ENCODE measurements at places on chromosomes 7 and 10. TPM values are rescaled to one million over a fixed set of nuclear protein-coding genes. Genes with fewer than 3 reads are reported as not detected.

DNA sequence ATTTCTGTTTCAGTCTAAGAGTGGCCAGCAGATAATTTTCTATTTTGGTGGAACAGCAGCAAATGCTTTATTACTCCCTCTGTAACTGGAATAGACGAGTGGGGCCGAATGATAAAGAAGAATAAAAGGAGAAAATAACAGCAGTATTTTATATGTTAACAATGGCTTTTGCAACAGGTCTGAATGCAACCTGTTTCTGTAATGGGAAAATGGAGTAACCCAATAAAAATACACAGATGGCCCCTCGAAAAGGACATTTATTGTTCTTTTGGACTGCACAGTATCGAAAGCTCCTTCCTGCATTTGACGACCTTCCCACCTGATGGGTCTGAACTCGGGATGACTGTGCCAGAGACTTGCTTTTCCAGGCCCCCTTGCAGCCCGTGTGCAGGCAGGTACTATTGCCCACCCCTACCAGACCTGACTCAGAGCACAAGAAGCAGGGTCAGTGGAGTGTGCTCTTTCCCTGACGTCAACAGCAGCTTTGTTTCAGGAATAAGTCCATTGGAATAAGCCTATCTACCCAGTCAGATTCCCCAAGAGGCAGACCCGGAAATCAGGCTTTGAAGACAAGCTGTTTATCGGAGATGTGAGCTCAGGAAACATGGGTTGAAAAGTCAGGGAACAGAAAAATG lies 306.5 kb upstream of the NEBL start:
- no peak for DNase-seq
- no peaks in the 10 kb centered on the region for H3K4me1 ChIP-seq
- no peaks in the 10 kb centered on the region for H3K36me3 ChIP-seq
- H3K27ac ChIP-seq = no peak overlapping the region

- H3K36me3 ChIP-seq = no peaks in the 10 kb centered on the region
- no peaks in the 10 kb centered on the region for H3K27me3 ChIP-seq
- DNase-seq = no peak
- H3K4me3 ChIP-seq = no peak overlapping the region
- H3K27ac ChIP-seq = no peak overlapping the region
These were observed 17.9 kb upstream of the SERPINE1 start for GRCh38 chr7:101108961-101109360.

DNA sequence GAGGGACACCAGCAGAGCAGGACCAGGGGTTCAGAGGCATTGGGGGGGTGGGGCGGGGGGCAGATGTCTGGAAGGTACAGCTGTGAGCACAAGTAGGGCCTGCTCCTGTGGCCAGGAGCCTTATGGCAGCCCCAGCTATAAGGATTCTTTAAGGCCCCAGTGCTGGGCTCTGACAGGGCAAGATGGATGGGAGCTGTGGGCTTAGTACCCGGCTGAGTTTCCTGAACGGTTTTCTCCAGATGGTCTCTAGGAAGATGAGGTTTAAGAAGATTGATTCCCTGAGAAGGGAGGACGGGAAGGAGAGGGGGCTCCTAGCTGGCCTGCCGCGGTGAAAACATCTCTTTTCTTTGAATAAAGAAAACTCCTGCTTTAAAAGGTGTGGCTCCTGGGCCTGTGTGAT lies 30.1 kb upstream of the COMTD1 start:
- no peaks in the 10 kb centered on the region for H3K36me3 ChIP-seq
- H3K27me3 ChIP-seq = no peaks in the 10 kb centered on the region
- DNase-seq = no peak
- H3K4me1 ChIP-seq = no peaks in the 10 kb centered on the region
- H3K27ac ChIP-seq = no peak overlapping the region

- no peaks in the 10 kb centered on the region for H3K36me3 ChIP-seq
- no peak overlapping the region for H3K4me3 ChIP-seq
- no peaks in the 10 kb centered on the region for H3K4me1 ChIP-seq
- no peak for DNase-seq
- H3K27ac ChIP-seq = no peak overlapping the region
These were observed 341.1 kb downstream of the PLXDC2 start for GRCh38 chr10:20157314-20157713.

- H3K27me3 ChIP-seq = no peaks in the 10 kb centered on the region
- H3K27ac ChIP-seq = peak overlapping the region; percentile 36
- peak; percentile 38 for DNase-seq
- H3K4me1 ChIP-seq = peaks cover 12% of the 10 kb centered on the region
These were observed 13.9 kb downstream of the NAPEPLD start for GRCh38 chr7:103134836-103135554.

Gene GRID1
- not detected for total RNA-seq

GRCh38 chr7:92768501-92769393 lies 67.6 kb downstream of the CDK6 start:
- DNase-seq = no peak
- H3K36me3 ChIP-seq = peaks cover 57% of the 10 kb centered on the region
- peaks cover 55% of the 10 kb centered on the region for H3K4me1 ChIP-seq
- 0 out of 2 replicates have a peak overlapping the region, but pooled peaks have one; percentile 86 for H3K27ac ChIP-seq

Gene GPRIN2
- total RNA-seq = 0.42 TPM

Data from SJSA1 (cell line).